ENCODE measurements at places on chromosomes 16 and 17.

DNA sequence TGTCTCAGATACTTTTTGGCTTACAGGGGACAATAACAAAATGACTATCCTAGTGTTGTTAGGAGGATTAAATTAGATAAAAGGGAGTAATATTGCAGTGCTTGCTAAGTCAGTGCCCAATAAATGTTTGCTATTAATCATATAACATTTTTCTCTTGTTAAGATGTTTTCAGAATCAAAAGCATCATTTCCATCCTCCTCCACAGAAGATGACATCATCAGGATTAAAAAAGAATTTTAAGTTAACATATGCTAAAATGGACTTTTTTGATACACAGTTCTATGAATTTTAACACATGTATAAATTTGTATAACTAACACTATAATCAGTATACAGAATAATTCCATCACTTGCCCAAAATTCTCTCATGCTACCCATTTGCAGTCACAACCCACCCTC lies 492.6 kb downstream of the GRIN2A start:
- no peak for DNase-seq

- no peak for DNase-seq
Measured at GRCh38 chr17:61465550-61466237, 13.5 kb downstream of the TBX4 start.

DNA sequence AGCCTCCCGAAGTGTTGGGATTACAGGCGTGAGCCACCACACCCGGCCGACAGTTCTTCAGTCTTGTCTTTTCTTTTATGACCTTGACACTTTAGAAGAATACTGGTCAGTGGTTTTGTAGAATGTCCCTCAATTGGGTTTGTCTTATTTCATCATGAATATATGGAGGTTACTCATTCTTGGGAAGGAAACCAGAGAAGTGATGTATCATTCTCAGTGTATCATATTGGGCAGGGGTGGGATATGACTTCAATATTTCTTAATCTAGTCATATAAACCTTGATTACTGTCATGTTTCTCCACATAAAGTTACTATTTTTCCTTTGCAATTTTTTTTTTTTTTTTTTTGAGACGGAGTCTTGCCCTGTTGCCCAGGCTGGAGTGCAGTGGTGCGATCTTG lies 36.9 kb downstream of the SNTB2 start:
- DNase-seq = no peak

GRCh38 chr17:6639586-6640535 lies 650 bp downstream of the KIAA0753 start:
- DNase-seq = no peak

GRCh38 chr16:13997933-13998332 lies 73.2 kb upstream of the MRTFB start:
- no peak for DNase-seq
